ENCODE measurements at places on chromosomes 1 and 21.

DNA sequence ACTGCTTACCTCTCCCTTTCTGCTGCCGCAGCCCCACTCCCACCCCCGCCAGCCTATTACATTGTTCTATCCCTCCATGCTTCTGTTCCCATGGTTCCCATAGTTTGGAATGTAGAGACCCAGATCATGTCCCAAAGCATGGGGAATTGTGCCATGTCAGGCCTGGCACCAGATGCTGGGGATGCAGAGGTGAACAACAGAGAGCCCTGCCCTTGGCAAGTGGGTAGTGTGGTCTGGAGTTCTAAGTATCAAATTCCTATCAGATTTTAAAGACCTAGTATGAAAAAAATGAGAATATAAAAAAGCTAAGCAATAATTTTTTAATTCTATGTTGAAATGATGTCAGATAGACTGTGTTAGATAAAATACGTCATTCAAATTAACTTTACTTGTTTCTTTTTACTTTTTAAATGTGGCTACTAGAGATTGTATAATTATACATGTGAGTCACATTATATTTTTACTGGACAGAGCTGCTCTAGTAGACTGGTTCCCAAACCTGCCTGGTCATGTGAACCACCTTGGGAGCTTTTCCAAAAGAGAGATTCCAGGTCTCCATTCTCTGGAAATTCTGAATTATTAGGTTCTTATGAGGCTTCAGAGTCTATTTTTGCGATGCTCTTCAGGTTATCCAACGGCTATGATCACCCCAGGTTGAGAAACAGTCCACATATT is 113.0 kb upstream of the DAB1 start:
- no peaks in the 10 kb centered on the region for H3K27me3 ChIP-seq
- no peak overlapping the region for H3K27ac ChIP-seq
- H3K4me1 ChIP-seq: no peaks in the 10 kb centered on the region
- H3K4me3 ChIP-seq: no peak overlapping the region
- no peaks in the 10 kb centered on the region for H3K36me3 ChIP-seq

GRCh38 chr1:78143152-78143551 is 97.4 kb downstream of the GIPC2 start:
- no peaks in the 10 kb centered on the region for H3K27me3 ChIP-seq
- H3K36me3 ChIP-seq: no peaks in the 10 kb centered on the region
- H3K27ac ChIP-seq: no peak overlapping the region
- H3K4me3 ChIP-seq: no peak overlapping the region
- no peak for DNase-seq
- peaks cover 17% of the 10 kb centered on the region for H3K4me1 ChIP-seq

DNA sequence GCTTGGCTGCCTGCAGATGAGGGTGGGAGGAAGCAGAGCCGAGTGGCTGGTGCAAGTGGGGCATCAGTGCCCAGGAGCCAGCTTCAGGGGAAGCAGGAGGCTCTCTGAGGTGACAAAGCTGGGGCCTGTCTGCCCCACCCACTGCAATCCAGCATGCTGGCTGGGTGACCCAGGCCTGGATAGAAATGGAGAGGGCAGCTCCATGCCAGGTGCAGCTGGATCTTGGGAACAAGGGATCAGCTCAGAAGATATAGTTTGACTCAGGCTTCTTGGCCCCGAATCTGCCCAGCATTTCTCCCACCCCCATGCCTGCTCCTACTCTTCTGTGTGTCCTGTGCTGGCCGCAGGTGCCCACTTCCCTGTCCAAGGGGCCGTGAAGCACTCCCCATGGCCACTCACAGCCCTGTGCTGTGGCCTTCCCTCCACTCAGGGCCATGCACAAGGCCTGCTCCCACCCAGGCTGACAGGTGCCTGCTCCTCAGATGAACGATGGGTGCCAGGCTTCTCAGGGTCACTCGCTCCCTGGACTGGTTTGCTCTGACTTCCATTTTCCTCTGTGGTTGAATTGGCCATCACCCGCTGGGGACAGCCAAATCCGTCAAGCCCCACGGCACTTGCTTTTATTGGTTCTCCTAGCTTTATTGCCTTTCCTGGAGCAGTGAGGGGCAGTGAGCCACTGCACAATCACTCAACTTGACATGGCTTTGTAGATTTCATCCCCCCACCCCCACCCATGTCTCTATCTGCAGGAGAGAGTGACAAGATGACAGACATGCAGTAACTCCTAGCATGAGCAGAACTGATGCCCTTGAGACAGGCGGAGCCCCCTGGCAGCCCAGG is 174.8 kb upstream of the VAMP3 start:
- H3K36me3 ChIP-seq: no peaks in the 10 kb centered on the region
- H3K4me1 ChIP-seq: no peaks in the 10 kb centered on the region
- H3K4me3 ChIP-seq: no peak overlapping the region
- H3K27me3 ChIP-seq: no peaks in the 10 kb centered on the region
- H3K27ac ChIP-seq: no peak overlapping the region
- peak; percentile 15 for DNase-seq

DNA sequence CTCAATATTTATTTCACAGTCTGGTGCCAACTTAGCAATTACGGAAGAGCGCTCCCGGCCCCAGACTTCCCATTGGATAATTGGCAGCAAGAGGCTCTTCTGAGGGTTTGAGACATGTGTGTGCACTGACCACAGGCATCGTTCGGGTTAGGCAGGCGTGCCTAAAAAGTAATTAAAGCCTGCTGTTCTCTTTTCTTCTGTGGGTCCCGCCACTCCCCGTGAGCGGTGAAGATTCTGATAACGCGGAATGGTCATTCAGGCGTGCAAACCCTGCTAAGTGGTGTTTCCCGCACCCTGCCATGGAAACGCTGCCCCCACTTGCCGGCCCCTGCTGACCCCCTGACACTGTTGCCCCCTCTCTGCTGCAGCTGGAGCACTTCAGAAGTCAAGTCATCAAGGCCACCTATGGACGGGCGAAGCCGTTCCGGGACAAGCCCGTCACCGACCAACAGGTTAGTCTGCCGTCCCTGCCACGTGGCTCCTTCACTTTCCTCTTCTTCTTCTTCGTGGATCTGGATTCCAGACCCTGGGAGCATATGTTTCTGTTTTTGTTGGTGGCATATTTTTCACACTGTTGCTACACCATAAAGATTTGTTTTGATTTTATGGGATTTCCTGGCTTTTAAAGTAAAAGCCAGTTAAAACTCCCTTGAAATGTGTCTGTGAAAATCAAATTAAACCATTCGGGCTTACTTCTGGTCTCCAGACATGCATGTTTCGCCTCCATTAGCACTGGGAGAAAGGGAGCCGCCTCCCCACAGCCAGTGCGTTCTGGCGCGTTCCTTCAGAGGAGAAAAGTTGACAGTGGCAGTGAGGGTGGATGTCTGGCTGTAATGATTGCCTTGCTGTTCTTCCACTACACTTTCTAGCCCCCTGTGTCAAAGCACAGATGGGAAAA is 79.9 kb downstream of the FHAD1 start:
- H3K4me1 ChIP-seq: peaks cover 23% of the 10 kb centered on the region
- H3K27ac ChIP-seq: no peak overlapping the region
- H3K36me3 ChIP-seq: no peaks in the 10 kb centered on the region
- DNase-seq: no peak
- no peaks in the 10 kb centered on the region for H3K27me3 ChIP-seq

DNA sequence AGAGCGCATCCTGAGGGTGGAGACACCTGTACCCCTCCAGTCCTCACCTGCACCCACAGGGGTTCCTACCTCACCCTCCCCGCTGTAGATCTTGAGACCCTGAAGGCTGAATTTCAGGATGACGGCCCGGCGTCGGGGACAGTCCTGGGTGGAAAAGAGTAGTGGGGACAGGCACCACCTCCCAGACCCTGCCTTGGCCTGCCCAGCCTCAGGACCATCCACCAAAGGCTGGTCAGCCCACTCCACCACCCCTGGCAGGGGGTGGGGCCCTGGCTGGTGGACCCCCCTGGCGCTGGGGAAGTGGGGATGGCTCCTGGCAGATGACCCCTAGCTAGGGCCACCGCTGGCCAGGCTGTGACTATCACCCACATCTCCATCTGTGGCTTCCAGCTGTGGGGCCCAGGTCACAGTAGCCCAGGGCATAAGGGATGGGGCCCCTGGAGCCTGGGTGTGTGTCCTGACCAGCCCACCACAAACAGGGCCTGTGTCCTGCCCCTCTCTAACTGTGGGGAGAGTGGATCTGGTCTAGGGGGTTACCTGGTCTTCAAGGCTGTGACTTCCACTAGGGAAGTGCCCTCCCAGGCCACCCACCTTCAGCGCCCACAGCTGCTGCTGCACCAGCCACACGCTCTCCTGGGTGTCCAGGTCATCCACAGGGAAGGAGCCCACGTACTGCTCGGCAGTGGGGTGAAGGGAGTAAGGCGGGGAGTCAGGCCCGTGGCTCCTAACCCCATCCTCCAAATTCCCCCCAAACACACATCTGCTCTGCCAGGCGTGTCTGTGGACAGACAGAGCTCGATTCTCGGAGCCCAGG is 5.4 kb downstream of the SH2D5 start:
- peaks cover 28% of the 10 kb centered on the region for H3K27me3 ChIP-seq
- peak; percentile 72 for DNase-seq
- H3K4me1 ChIP-seq: peaks cover under 1% of the 10 kb centered on the region

- no peaks in the 10 kb centered on the region for H3K4me1 ChIP-seq
- H3K27me3 ChIP-seq: no peaks in the 10 kb centered on the region
- no peak for DNase-seq
- H3K36me3 ChIP-seq: no peaks in the 10 kb centered on the region
- H3K27ac ChIP-seq: no peak overlapping the region
- no peak overlapping the region for H3K4me3 ChIP-seq
These were observed 150.6 kb downstream of the RWDD3 start for GRCh38 chr1:95384567-95384966.

Data from osteoblast (primary cell).